ENCODE measurements at places on chromosomes 7 and 10. TPM values are rescaled to one million over a fixed set of nuclear protein-coding genes. Genes with fewer than 3 reads are reported as not detected.

Gene MRC1
- not detected for polyA plus RNA-seq

Gene AKR1C4
- polyA plus RNA-seq: not detected

Gene GPR15LG
- not detected for polyA plus RNA-seq

Gene DDX21
- 40.1 TPM for polyA plus RNA-seq

Gene SEC31B
- polyA plus RNA-seq: 8.8 TPM

Gene TNRC18
- 34.4 TPM for polyA plus RNA-seq

Gene IRF5
- 0.62 TPM for polyA plus RNA-seq

Gene VSTM4
- polyA plus RNA-seq: 0.39 TPM

Gene ALOX5
- polyA plus RNA-seq: not detected

Gene NEBL
- polyA plus RNA-seq: 0.58 TPM

Gene CNPY1
- not detected for polyA plus RNA-seq

Gene PTPRE
- 11.8 TPM for polyA plus RNA-seq

Gene NUTM2E
- polyA plus RNA-seq: 0.19 TPM

Gene GPRIN2
- polyA plus RNA-seq: 0.03 TPM

Gene GOLGA7B
- 0.03 TPM for polyA plus RNA-seq

Gene AMZ1
- 0.15 TPM for polyA plus RNA-seq

Gene VPS50
- polyA plus RNA-seq: 9.1 TPM

Gene SPDYE11
- polyA plus RNA-seq: not detected

Gene PTPN20
- 0.70 TPM for polyA plus RNA-seq

Gene C10orf143
- 2.2 TPM for polyA plus RNA-seq

Gene HOXA2
- polyA plus RNA-seq: not detected

Gene TLX1
- polyA plus RNA-seq: 0.02 TPM

Gene C7orf57
- 0.41 TPM for polyA plus RNA-seq

Gene MSRB2
- 42.3 TPM for polyA plus RNA-seq

Gene PIP
- not detected for polyA plus RNA-seq

Gene FFAR4
- polyA plus RNA-seq: not detected

Gene ADCY1
- 0.54 TPM for polyA plus RNA-seq

Gene CRYGN
- not detected for polyA plus RNA-seq

Gene FAM25G
- not detected for polyA plus RNA-seq

Gene ANKRD2
- 0.99 TPM for polyA plus RNA-seq

Gene ADAM8
- polyA plus RNA-seq: 1.6 TPM

Gene LBX1
- not detected for polyA plus RNA-seq

Gene RNF133
- not detected for polyA plus RNA-seq

Gene VPS26A
- 10.6 TPM for polyA plus RNA-seq

Gene UBE2H
- 162 TPM for polyA plus RNA-seq

Gene BTBD16
- polyA plus RNA-seq: not detected

Gene GRK5
- polyA plus RNA-seq: 9.5 TPM

Gene CDC14C
- polyA plus RNA-seq: not detected

Gene SPDYE2B
- not detected for polyA plus RNA-seq

Gene LRIT1
- not detected for polyA plus RNA-seq

Gene PARD3
- polyA plus RNA-seq: 38.9 TPM

Gene LDB1
- 85.9 TPM for polyA plus RNA-seq

Gene RNF32
- polyA plus RNA-seq: 2.3 TPM

Gene OR2A12
- polyA plus RNA-seq: not detected

Gene CYP3A5
- polyA plus RNA-seq: 0.31 TPM

Gene CDHR1
- polyA plus RNA-seq: 0.02 TPM

Gene ZFAND2A
- 48.5 TPM for polyA plus RNA-seq
